ENCODE measurements at places on chromosomes 11 and 22.

GRCh38 chr22:24417200-24417599, 10.2 kb upstream of the ADORA2A start:
- DNase-seq, result no peak

DNA sequence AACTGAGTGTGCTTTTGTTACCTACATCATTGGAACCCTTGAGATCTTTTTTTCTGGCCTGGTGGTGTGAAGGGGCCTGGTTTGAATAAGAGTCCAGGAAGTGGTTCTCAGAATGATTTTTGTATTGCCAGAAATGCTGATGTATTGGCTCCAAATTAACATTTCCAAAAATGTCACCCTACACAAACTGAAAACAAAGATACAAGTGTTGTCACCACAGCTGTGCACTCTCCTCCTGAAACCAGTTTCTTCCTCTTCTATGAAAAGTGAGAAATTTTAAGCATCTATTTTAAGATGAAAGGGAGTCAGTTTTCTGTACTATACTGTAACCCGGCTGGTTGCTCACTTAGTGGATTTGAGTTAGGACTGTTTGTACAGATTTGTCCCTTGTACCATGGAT, 218.8 kb downstream of the PGR start:
- DNase-seq, result no peak

DNA sequence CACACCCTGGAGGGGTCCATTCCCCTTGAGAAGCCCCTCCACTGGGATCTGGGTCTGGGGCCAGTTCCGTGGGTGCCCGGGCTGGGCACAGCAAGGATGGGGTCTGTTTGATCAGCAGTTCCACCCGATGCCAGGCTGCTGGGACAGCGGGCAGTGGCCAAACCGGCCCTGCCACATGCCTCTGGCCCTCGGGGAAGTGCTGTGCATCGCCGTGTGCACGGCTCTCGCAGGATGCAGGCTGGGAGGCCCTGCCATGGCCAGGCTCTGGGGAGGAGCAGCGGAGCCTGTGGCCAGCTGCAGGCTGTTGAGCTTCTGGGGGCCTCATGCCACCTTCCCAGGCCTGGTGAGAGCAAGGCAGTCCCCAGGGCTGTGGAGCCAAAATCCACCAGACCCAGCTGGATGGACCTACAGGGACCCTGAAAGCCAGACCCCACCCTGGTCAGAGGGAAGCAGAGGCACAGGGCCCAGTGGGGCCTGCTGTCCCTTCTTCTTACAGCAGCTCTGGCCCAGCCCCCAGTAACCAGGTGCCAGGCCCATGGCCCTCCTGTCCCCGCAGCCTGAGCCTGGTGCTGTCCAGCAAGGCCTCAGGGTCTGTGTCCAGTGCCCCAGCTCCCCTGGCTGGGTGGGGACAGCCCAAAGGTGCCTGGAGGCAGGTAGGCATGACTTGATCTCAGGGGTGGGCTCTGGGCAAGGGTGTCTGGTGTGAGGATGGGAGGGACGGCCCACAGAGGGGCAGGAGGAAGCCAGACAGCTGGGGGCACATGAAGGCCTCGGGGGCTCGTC, 57.3 kb downstream of the WNT7B start:
- no peak for DNase-seq

DNA sequence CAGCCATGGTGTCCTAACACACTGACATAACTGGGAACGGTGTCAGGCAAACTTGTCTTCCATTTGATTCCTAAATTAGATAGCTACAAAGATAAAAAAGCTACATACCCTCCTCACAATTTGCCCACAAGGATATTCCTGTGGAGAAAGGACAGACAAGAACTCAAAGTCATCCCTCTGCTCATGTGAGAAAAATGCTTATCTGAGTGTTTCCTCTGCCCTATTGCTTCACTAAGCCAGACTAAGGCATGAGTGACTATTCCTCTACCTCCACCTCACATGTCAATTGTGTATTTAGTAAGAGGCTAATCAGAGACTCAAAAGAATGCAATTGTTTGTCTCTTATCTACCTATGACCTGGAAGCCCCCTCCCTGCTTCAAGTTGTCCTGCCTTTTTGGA, 247.7 kb downstream of the DDX10 start:
- no peak for DNase-seq

- DNase-seq, result no peak
Observed at GRCh38 chr11:43979571-43980219, 37.3 kb downstream of the C11orf96 start.

DNA sequence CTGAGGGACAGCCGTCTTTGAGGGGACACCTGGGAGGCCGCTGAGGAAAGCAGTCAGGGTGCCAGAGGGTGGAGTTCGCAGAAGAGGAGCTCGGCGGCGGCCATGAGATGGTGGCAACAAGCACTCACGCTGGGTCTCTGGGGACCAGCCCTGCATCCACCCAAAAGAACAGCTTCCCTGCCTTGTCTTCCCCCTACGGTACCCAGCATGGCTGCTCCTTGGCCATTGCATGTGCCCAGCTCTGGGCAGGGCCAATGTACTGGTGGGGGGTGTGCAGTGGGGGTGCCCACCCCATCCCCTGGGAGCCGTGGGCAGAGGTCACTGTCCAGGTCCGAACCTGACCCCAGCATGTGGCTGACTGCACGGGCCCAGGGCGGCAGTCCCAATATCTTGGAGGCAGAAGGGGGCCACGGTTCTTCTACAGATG, 42.3 kb downstream of the OSBPL5 start:
- no peak for DNase-seq

DNA sequence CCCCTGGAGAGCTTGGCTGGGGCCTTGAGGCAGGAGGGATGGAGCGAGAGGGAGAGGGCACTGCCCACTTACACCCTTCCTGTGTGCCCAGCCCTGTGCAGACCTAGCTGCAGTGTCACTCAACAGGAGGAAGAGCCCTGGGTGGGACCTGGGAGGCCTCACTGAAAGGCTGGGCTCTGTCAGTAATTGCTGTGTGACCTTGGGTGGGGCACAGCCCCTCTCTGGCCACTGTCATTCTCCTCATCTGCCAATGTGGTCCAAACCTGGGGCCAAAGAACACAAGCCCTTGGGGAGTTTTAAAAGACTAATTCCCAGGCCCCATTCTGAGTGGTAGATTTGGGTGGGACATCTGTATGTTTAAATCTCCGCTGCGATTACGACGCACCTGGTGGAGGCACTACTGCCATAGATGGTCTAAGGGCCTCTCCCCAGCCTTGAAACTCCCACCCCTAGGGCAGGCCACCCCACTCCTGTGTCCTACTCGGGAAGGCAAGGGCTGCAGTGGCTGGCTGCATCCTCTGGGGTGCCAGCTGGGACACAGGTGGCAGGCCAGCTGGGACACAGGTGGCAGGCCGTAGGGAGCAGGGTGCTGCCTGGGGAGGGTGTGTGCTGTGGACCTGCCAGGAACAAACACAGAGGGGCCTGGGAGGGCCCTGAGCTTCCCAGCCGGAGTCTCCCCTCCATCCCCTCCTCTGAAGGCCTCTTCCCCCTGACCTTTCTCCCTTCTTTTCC, 12.3 kb upstream of the SOX10 start:
- DNase-seq, result no peak

DNA sequence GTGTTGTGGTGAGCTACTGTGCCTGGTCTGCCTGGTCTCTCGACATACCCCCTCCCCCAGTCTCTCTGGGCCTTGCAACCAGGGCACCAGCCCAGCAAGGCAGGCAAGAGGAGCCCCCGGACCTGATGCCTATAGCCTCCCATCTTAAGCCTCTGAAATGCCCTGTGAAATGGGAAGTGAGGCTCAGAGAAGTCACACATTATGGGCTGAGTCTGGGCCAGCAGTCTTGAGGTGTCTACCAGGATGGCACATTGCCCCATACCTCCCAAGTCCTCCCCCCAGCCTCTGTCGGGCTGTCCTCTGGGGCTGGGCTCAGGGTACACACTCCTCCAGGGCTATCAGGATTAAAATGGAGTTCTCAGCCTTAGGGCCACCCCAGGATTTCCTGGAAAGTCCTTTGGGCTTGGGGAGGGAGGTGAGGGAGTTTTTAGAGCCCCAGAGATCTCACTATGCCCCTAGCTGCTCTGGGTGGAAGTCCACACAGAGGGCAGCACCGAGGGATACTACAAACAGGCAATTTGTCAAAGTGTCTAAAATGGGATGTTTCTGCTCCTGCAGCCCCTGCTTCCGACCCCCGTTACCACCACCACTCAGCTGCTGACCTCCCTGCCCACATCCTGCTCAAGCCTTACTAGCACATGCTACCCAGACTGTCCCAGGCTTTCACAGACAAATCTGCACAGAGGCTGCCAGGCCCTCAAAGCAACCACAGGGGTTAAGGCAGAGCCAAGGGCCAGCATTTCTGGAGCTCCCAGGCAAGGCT, 3.1 kb upstream of the SH3BP1 start:
- DNase-seq, result peak; percentile 85

DNA sequence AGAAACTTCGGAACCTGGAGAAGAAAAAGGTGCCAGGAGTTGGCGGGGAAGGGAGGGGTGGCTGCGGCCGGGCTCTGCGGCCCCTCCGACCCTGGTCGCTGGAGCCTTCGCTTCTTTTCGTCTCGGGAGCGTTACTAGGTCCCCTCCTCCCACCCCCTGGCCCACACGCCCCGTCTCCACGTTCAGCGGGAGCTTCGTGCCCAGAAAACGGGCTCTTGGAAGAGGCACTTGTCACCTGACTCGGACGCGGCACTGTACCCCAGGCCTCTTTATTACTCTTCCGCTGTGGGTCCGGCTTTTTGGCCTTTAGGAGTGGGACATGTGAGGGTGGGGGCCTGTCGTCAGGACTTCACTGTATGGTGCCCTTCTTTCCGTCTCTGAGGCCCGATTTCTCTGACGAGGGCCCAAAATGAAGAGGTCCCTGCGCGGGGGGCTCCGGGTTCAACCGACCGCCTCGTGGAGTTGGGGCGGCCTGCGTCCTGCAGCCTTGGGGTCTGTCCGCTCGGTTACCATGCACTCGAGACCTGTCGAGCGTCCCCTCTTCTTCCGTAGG, 1.2 kb downstream of the CAPRIN1 start:
- peak; percentile 48 for DNase-seq

DNA sequence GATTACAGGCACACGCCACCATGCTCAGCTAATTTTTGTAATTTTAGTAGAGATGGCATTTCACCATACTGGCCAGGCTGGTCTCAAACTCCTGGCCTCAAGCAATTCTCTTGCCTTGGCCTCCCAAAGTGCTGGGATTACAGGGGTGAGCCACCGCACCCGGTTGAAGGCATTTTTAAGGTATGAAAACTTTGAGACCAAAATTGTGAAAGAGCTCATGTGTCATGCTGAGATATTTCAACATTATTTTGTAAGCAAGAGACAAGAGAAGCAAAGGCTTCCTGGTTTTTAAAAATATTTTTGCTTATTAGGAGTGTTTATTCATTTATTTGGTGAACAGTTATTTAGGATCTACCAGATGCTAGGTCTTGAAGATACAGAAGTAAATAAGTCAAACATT, 6.8 kb downstream of the NHERF4 start:
- DNase-seq, result peak; percentile 28

DNA sequence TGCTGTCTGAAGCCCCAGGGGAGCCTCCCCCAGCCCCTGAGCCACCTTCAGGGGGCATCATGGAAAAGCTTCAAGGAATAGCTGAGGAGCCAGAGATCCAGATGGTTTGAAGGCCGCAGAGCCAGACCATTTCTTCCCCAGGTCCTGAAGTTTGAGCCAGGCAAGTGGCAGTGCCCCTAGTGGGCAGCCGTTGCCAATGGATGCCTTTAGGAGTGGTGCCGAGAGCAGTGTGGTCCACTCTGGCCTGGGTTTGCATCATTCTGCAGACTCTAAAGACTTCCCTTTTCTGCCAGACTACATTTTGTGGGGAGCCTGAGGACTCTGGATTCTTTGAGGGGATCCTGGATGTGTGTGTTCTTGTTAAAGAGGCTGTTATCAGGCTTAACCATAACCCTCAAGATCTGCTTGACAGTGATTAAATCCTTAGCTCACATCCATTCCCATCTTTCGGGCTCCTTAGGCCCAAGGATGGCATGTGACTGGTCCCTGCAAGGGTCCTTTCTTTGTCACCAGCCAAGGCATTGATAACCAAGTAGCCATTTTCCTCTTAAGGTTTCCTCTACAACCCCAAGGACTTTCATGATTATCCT, 13.1 kb downstream of the HINFP start:
- peak; percentile 68 for DNase-seq

- DNase-seq, result peak; percentile 64
Observed at GRCh38 chr22:32811788-32812545, 10.5 kb downstream of the TIMP3 start.

- DNase-seq, result no peak
Observed at GRCh38 chr11:28842716-28843115, 734.5 kb downstream of the METTL15 start.

DNA sequence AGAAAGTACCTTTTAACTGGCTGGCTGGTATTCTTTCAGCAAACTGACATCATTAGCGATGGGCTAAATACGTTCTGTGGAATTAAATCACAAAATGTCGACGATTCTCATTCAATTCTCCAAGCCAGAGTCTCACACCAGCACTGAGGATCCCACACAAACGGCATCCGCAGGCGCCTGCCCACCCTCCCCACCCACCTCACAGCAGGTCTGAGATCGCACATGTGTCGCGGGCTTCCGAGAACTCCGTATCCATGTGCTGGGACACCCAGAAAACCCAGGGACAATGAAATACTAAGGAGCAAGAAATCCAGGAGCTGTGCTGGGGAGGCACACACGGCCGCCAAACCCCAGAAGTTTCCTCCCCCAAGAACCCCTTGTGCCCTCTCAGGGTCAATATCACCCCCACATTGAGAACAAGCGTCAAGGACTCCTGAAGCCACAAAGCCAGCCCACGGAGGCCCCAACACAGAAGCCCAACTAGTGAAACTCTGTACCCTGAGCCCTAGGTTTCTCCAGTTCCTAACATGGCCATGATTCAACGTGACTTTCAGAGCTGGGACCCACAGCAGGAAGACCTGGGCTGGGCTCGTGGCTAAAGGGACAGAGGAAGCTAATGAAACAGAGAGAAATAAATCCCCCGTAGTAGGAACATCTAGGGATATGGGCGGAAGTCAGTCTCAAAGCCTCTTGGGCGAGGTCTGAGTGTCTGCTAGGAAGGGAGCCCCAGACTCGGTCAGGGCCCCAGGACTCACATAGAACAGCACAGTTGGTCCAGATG, 8.0 kb downstream of the TOLLIP start:
- DNase-seq, result no peak

GRCh38 chr22:20977516-20978170, 4.5 kb upstream of the LZTR1 start:
- DNase-seq, result no peak

DNA sequence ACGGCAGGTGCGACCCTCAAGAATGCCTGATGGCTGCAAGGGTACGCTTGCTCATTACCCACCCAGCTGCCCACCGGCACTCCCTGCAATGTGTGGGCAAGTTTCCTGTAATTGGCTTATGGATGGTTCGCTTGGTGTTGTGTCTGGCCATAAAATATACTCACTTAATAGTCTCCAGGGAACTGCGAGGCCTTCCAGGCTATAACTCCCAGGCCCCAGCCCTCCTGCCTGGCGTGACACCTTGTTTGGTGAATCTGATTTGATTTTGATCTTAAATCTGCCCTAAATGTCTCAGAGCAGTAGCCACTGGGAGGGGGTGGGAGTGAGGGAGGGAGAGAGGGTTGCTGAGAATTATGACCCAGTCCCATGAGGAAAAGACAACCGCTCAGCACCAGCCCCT, 572.2 kb downstream of the BUD13 start:
- DNase-seq, result no peak

GRCh38 chr11:64759131-64759721, 548 bp downstream of the PYGM start:
- no peak for DNase-seq
